ENCODE measurements at places on chromosomes 6 and 20.

DNA sequence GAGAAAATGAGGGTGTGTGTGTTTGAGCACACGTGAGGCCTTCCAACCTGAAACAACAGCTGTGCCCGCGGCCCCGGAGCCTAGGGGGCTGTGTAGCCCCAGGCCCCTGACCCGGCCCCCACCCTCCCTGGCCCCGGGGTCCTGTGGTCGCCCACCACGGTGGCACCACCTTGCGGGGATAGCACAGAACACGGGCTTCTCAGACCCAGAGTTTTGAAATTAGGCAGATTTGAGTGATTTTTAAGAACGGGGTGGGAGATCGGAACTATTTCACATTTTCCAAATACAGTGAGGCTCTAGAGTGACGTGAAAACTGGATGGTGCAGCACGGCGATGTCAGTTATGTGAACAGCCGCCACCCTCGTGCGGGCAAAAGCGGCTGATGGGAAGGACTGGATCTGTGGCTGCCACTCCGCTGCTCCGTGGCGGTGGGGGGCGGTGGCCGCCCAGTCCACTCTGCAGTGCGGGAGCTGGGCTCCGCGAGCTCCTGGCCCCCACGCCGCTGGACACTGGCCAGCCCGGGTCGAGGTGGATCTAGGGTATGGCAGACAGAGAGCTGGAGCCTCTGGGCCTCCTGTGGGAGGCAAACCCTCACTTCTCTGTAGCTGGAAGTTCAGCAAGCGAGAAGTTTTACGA lies 17.3 kb upstream of the BHLHE23 start:
- DNase-seq: no peak

GRCh38 chr6:15823838-15824414 lies 161.1 kb upstream of the DTNBP1 start:
- DNase-seq: no peak

DNA sequence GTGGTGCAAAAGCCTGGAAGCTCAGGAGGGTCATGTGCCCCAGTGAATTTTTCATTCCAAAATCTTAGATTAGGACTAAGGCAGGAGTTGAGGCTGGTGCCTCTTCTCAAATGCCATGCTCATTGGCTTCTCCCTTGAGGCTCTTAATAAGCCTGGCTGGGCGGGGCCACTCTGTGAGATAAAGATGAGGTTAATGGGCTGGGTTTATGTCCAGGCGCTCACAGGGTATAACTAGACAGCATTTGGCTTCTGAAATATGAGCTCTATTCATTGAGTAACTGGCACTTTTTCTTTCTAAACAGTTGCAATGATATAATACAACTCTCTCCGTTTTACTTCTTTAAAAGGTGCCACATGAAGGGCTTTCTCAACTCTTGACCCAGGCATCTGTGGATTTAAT lies 156.3 kb downstream of the SCML4 start:
- no peak for DNase-seq

GRCh38 chr6:35318196-35319171 lies 20.9 kb downstream of the DEF6 start:
- no peak for DNase-seq

GRCh38 chr6:17721671-17722070 lies 14.9 kb upstream of the NUP153 start:
- DNase-seq: no peak

DNA sequence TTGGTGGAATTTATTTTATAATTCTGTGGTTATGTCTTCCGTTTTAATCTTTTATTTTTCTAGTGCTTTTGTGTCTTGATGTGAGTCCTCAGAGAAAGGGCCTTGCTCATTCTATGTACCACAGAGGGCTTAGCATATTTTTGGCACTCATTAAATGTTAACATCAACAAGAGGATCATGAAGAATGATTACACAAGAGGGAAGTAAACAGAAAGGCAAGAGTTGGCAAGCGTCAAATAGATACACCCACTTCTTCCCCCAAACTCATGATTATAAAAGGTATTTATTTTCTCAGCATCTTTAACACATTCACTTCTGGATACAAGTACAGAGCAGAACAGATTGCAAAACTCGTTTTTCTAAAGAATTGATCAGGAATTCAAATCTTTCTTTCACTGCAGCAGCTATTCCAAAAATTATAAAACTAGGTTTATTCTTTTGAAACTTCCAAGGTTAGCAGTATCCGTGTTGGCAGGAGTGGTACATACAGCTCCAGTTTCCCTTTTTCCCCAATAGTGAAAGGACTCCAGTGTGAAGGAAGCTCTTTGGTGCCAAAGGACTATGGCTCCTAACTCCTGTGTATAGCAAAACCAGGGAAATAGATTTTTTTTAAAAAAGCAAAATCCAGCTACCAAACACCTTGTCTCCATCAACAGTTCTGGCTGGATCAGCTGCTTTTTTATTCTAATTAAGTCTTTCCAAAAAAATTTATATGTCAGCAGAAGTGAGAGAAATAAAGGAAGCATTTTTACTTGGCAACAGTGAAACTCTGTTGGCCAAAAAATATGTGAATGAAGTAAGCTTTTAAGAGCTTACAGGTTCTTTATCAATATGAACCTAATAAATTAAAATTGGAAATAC lies 221.9 kb downstream of the ADGRG6 start:
- DNase-seq: no peak

GRCh38 chr6:77092971-77093370 lies 370.3 kb downstream of the HTR1B start:
- DNase-seq: no peak

GRCh38 chr6:624979-625378 lies 31.9 kb downstream of the HUS1B start:
- no peak for DNase-seq

DNA sequence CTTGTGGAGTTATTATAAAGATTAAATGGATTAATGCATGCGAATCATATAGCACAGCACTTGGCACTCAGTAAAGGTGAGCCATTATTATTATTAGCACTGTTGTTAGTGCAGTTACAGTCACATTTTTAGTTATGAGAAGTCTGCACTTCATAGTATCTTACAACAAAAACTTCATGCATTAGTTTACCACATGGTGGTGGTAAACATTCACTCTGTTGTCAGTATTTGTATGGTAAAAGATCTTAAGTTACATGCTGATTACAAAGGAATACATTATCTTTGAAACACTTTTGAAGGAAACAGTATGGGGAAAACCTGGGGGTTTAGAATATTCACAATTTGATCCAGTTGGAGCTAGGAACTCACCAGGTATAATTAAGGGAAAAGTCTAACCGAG lies 20.8 kb downstream of the TMEM14A start:
- no peak for DNase-seq

DNA sequence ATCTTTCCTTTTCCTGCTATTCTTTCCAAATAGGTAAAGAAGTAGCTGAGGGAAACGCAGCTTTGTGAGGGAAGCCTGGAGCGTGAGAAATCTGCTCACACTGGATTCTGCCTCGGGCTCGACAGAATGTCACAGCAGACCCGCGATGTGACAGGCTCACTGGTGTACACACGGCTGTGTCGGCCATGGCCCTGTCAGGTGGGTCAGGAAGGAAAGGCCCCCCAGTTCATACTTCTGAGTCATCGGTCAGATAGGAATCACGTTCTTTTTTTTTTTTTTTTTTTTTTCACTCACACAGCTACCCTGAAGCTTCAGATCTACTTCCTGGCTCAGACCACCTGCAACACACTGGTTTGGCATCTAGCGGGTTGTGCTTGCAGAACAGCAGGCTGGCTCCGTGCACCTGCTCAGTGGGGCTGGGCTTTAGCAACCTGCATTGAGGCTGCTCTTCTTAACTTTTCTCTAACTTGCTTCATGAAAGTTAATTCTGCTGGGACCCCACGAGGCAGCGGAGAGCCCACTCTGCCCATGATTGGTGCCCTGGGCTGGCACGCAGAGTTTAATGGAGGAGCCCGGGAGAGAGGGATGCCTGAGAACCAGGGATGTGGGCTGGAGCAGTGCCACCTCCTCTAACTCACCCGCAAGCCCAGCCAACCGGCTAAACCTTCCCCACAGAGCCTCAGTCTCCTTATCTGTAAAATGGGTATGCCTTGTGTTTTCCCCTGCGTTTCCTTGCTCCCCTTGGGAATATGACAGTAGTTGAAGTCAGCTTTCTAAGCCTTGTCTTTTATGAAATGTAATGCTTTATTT lies 61.5 kb upstream of the FNDC1 start:
- DNase-seq: no peak

- DNase-seq: no peak
Observed at GRCh38 chr20:20396794-20397193, 28.9 kb downstream of the INSM1 start.

GRCh38 chr20:58522666-58523065 lies 7.5 kb upstream of the APCDD1L start:
- no peak for DNase-seq

DNA sequence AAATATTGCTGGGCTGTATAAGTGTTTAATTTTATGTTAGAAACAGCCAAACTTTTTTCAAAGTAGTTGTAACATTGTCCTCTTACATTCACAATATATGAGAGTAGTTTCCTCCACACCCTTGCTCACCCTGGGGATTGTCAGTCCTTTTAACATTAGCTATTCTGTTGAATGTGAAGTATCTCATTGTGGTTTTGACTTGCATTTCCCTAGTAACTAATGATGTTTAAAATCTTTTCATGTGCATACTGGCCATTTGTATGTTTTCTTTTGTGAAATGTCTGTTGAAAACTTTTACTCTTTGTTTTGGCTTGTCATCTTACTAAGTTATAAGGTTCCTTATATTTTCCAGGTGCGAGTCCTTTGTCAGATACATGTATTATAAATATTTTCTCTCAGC lies 32.9 kb downstream of the TRIM38 start:
- DNase-seq: no peak

DNA sequence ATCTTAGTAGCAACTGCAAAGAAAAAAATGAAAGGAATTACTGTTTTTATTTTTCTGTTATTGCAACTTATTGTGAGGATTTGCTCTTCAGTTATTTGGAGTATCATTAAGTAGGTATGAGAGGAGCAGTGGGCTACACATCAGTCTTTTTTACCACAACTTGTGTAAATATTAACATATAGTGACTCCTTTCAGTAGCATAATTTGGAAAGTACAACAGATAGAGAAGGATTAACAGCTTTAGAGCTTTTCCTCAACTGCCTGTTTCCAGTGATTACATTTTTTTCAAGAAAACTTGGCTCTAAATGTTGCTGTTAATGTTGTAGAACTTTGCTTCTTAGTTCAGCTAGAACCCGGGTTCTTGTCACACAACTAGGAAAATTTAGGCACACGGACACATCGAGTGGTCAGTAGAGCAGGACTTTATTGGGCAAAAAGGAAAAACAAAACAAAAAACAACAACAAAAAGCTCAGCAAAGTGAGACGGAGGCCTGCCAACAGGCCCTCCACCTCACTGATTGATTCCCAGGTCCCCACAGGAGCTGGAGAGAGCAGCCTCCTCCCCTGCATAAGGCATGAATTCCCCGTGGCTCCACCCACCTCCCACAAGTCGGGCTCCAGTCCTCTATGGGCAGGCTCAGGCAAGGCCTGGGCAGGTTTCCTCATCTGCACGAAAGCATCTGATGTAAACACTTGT lies 75.1 kb downstream of the ADGRG6 start:
- no peak for DNase-seq

- DNase-seq: no peak
Observed at GRCh38 chr20:44034965-44035635, 120.4 kb downstream of the TOX2 start.

DNA sequence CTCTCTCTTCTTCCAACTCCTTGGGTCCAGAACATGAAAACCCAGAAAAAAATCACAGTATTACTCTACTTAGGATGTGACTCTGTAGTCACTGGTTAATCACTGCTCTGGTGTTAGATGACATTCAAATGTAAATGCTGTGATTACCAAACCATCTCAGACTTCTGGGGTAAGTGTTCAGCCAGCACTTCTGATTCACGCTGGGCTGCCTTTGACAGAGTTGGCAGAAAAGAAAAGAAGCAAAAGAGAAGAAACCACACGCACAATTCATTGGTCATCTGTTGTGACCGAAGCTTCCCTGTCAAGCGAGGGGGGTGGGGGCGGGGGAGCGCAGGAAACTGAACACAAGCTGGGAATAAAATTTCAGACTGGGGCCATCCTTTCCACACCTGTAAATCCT lies 82.7 kb downstream of the PSMG4 start:
- no peak for DNase-seq

Data from stimulated activated CD4-positive, alpha-beta T cell treated with anti-CD3 and anti-CD28 coated beads, Interleukin-2, amount 100 ng/mL, for 4 hours (primary cell).